ENCODE measurements at places on chromosomes 4 and X.

GRCh38 chr4:158346576-158346975 is 136.3 kb downstream of the TMEM144 start:
- no peak for DNase-seq

- DNase-seq: no peak
Measured at GRCh38 chr4:27638163-27638915, 777.7 kb downstream of the STIM2 start.

GRCh38 chr4:2963966-2964471 is 648 bp downstream of the GRK4 start:
- no peak for DNase-seq

DNA sequence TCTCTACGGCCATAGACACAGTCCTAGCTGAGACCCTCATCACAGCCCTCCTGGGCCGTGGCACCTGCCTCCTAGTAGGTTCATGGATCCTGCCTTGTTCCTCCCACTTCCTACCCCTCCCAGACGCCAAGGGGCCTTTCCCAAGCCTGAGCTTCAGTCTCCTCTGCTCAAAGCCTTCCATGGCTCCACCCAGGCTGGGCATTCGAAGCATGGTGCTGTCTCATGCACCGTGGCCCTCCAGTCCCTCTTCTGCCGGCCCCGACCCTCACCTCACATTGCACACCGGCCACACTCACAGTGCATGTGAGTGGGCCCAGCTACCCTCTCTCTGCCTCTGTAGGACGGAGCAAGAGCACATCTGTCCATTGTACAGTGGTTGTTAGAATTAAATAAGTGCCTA is 21.7 kb upstream of the KIAA0232 start:
- DNase-seq: no peak

DNA sequence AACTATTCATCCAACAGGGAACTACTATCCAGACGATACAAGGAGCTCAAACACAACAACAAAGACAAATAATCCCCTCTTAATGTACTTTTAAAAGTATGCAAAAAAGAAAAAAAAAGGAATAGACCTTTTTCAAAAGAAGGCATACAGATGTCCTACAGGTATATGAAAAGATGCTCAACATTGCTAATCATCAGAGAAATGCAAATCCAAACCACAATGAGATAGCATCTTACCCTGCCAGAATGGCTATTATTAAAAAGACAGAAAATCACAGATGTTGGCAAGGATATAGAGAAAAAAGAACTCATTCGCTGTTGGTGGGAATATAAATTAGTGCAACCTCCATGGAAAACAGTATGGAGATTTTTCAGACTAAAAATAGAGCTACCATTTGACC is 67.1 kb upstream of the ENPP6 start:
- no peak for DNase-seq

GRCh38 chr4:26206339-26206738 is 114.5 kb upstream of the RBPJ start:
- DNase-seq: no peak

GRCh38 chr4:6416518-6417286 is 55.7 kb downstream of the PPP2R2C start:
- DNase-seq: no peak

GRCh38 chrX:70455366-70456202 is 10.9 kb downstream of the DLG3 start:
- no peak for DNase-seq

DNA sequence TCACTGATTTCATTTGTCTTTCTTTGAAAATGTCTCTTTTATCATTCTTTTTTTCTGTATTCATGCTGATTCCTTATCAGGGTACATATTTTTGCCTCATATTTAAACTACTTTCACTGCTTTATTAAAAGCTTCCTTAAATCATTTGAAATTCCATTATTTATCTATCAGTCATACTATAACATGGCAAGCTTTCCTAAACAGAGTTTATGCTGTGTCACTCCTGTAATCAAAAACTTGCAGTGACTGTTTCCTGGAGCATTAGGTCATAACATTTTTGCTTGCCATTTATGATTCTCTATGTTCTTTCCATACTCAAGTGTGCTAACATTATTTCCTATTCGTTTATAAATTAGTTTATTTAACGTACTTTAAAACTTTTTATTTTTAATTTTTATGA is 203.7 kb downstream of the BMPR1B start:
- DNase-seq: no peak

- no peak for DNase-seq
Measured at GRCh38 chr4:126268106-126268505, 953.4 kb downstream of the FAT4 start.

DNA sequence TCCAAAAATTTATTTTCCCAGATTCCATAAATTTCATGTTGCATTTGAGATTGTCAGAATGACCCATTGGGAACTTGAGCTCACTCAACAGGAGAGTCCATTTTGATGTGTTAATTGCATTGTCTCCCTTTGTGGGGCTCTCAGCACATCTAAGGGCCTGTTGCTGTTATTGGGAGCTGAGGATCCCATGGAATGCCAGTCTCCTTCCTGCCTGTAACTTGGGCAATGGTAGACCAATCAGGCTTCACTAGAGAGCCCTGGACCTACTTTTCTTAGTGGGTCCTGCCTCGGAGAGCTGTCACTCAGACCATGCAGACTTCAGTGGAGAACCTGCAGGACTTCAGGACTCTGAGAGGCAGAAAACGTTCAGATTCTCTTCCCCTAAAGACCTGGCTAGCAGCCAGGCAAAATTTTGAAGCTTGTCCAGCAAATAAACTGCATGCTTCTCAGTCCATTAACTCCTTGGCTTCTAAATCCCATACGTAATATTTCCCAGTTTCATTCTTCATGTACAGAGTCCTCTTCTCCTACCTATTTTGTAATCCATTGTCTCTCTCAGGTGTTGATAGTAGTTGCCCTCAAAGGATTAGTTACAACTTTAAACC is 25.1 kb downstream of the OCRL start:
- no peak for DNase-seq

DNA sequence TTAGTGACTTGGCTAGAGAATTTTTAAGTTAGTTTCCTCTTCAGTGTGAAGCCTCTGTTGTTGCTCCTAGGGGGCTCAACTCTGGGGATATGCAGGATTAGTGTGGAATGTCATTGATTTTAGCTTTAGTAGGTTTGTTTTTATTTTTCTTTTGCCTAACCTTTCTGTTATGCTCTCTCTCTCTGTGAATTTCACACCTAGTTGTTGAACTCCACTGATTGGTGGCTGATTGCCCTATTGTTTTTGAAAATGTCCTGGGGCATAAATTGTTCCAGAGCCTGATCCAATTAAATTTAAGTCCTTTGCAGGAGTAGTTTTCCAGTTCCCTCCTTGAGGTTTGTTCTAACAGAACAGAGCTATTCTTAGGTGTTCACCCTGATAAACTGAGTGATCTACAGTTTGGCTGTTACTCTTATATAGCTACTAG is 393.3 kb upstream of the CTSO start:
- no peak for DNase-seq

- DNase-seq: no peak
Measured at GRCh38 chr4:111873801-111874200, 271.5 kb upstream of the FAM241A start.

DNA sequence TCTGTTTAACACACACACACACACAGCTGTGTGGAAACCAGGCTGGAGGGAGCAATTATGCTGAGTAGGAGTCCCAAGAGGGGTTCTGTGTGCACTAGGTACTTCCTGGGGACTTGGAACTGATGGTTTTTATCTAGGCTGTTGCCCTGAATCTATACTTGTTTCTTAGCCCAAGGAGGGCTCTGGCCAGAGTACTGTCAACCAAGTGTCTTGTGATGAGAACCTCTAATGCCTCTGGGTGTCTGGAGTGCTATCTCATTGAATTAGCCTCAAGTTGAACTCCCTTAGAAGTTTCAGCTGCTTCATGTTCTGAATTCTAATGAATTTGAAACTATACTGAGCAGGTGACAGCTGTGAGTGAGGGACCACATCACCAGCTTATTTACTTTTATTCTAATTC is 16.6 kb downstream of the ARHGAP24 start:
- no peak for DNase-seq

DNA sequence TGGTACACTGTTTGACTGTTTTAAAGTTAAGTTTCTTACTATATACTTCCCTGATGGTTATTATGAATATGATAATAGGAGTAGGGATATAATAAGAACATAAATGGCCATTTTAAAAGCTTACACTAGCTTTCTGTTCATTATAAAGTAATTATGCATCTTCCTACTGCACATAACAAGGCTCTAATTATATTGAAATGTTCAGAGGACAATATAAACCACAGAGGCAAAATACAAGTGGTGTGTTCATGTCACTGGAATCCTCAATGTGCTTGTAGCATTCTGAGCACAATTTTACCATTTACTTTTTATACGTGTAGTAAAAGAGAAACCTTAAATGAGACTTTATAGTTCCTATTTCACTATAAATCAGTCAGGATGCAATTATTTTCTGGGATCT is 268.3 kb downstream of the TMA16 start:
- no peak for DNase-seq

DNA sequence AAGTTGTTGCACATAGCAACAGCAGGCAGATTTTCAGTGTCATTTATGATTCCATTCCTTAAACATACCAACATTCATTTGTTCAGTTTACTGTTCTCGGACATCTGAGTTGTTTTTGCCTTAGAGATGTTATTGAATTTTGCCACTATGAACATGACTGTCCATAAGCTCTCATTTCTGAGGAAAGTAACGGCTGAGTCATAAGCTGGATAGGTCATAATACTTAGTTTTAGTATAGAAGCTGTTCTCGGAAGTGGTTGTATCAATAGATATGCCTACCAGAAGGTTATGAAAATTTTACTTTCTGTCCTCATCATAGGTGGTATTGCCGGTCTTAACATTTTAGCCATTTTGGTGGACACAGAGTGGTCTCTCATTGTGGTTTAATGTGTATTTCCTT is 157.1 kb upstream of the CLNK start:
- DNase-seq: no peak

GRCh38 chrX:44071070-44071645 is 98.0 kb upstream of the NDP start:
- DNase-seq: no peak

GRCh38 chr4:80710748-80711451 is 319.6 kb upstream of the BMP3 start:
- DNase-seq: no peak

GRCh38 chr4:57037982-57038604 is 59.4 kb downstream of the POLR2B start:
- no peak for DNase-seq

GRCh38 chrX:53088136-53088974 is 5.6 kb upstream of the KANTR start:
- peak; percentile 62 for DNase-seq

DNA sequence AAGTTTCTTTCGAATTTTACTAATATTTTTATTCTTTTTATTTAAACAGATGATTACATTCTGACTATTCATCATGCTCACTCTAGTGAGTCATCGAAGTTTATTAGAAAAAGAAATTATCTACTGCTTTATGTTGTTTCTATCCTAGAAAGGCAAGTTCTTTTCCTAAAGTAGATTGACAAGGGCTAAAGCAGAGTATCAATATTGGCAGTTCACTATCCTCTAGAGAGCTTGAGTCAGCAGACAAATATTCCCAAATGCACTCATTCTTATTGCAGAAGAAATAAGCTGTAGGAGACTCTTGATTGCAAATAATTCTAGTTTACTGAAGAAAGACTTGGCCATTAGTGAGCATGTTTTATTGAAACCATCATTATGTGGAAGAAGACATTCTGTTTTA is 911.8 kb downstream of the CENPC start:
- DNase-seq: no peak

DNA sequence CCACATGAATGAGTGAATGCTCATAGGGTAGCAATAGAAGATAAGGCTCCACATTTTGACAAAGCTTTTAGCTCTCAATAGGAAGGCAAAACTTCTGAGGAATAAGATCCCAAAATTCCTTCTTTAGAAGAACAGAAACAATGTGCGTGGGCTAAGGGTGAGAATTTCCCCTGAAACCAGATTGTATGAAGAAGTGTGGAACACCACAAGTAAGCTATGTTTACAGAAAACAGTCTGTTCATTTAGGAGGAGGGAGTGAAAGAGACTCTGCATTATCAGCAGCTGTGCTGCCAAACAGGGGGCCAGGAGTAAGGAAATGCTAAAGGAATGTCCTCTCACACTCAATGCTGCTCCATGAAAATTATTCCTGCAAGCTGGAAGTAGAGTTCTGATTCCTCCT is 851.6 kb downstream of the CENPC start:
- DNase-seq: no peak

DNA sequence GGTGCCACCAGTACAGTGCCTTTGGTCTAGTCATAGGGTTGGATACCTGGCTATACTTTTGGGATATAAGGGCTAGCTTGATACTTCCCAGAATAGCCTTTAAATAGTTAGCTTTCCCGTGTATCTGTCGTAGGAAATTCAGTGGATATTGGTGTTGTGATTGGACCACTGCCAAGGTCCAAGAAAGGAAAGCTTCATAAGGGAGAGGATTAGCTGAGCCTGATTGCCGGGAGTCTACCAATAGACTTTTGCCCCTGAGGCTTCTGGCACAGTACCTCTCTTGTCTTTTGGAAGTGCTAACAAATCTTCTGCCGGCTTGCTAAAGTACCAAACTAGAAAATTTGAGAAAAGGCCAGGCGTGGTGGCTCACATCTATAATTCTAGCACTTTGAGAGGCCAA is 350.6 kb downstream of the CHIC1 start:
- DNase-seq: no peak

- DNase-seq: no peak
Measured at GRCh38 chr4:2318885-2319284, 57.0 kb upstream of the MXD4 start.

DNA sequence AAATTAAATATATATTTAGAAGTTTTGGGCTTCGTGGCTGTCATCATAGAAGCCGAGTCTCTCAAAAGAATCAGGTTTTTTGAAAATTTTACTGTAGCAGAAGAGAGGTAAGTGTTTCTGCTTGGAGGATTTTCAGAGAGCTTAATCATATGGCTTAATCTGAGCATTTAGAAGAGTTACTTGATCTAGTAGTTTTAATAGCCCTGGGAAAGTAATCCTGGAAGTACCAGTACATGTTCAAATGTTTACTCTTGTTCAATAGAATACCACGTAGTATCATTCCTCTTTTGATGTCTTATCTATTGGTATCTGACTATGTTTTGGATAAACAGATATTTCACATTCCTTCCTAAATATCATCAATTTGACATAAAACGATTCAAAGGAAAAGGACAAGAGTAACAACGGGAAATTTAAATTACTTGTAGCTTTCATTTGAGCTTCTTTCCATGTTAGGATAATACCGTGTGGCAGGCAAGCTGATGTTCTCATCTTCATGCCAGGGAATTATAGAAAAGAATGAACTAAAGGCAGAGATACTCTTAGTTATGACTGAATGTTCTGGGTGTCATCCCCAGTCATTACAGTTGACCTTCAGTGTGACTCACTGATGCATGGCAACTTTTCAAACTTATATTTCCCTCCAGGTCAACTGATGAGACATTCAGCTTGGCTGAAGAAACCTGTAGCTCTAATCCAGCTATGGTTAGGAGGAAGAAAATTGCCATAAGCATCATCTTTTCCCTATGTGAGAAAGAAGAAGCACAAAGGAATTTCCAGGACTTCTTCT is 89.8 kb downstream of the FNIP2 start:
- DNase-seq: no peak

DNA sequence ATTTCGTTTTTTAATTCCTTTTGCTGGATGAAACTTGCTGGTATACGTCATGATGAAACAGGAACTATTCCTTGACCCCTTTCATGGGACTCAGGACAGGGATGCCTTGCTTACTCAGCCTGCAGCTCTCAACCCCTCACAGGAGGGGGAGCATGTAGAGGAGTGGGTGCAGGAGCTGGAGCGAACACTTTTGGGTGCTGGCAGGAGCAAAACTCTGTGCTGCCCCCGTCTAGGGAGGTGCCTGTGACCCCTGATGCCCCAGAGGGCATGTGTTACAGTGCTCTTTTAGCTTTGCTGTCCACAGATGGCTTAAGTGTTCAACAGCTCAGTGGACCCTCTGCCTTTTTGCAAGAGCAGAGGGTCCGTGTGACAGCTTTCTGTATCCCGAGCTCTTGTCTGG is 56.8 kb upstream of the TEX13C start:
- DNase-seq: no peak
